ENCODE measurements at places on chromosomes 6 and 20.
A peak's percentile ranks its signal among the peaks of the same experiment; 100 is the strongest.

- no peak for DNase-seq
Measured at GRCh38 chr6:125867483-125867942, 76.8 kb downstream of the NCOA7 start.

- no peak for DNase-seq
Measured at GRCh38 chr20:62065674-62066338, at the start of gene TAF4. TAF4 (minus strand) TSS chr20:62065881; CDS start chr20:62065810, 71 bp downstream.

DNA sequence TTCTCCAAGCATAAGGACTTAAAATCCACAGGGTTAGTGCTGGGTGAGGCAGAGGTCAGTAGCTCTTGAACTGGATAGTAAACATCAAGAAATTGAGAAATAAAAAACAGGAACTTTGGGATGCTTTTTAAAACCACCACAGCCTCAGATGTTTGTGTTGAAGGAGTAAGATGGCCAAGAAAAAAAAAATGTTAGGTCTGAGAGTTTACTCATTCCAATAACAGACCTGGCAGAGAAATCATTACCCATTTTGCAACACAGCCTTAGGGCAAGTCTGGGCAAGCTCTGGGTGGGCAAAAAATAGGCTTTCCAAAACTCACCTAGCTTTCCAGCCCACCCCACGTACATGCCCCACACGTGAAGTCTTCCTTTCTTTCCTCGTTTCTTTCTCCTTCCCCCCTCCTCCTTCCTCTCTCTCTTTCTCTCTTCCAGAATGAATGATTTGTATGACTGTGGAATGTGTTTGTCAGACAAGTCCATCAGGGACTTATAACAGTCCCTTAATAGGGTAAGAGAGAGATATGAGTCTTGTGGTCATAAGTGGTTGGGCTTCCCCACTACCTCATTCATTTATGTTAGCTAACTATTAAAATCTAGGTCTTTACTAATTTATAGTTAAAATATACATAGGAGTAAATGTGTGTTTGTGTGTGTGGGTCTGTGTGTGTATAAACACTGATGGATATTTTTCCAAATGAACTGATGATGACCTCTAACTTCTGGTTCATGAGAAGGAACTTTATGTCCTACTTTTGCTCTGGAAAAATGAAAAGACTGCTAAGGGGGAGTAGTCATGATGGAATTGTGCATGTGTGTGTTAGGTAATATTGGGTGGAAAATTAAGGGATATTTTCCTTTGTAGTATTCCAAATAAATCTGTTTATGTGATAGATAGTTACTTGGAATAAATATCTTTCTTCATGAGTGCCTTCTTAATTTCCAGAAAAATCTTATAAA lies 18.0 kb upstream of the DSE start:
- no peak for DNase-seq

GRCh38 chr6:101398716-101399615 lies 5.5 kb downstream of the GRIK2 start:
- peak; percentile 35 for DNase-seq

- no peak for DNase-seq
Measured at GRCh38 chr6:84086056-84086455, 52.5 kb downstream of the MRAP2 start.

GRCh38 chr20:33061658-33062028 lies 7.9 kb downstream of the BPIFB3 start:
- no peak for DNase-seq

- DNase-seq, result no peak
Measured at GRCh38 chr6:78530208-78530607, 337.1 kb upstream of the IRAK1BP1 start.

DNA sequence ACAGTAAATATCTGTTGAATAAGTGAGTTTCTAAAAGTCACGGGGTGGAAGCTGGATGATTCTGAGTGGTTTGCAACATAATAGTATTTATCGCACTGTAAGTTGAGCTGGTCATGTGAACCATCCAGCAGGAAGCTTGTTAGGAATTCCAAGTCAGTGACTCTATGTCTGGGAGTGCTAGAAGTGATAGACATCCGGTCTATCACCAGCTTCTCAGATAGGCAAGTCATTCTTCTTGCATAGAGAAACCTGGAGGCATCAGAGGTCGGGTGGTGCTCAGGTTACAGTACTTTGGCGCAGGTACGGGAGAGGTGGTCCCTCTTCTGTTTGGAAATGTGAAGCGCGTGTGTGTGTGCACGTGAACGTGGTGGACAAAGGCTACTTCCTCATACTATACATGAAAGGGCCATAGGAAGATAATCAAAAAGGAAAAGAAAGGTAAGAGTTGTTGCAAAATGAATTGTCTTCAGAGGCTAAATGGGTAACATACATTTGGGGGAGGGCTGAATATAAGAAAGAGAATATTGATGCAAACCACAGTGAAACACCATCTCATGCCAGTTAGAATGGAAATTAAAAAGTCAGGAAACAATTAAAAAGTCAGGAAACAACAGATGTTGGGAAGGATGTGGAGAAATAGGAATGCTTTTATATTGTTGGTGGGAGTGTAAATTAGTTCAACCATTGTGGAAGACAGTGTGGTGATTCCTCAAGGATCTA lies 299.3 kb upstream of the ZFP64 start:
- no peak for DNase-seq

- no peak for DNase-seq
Measured at GRCh38 chr20:967796-968742, 34.0 kb downstream of the RSPO4 start.

- DNase-seq, result no peak
Measured at GRCh38 chr6:40912158-40912946, 126.7 kb downstream of the UNC5CL start.

GRCh38 chr6:73857341-73857890 lies 161.4 kb downstream of the CD109 start:
- no peak for DNase-seq

GRCh38 chr20:13105864-13106457 lies 97.2 kb downstream of the SPTLC3 start:
- no peak for DNase-seq

- no peak for DNase-seq
Measured at GRCh38 chr6:24520929-24521546, 26.3 kb downstream of the ALDH5A1 start.

GRCh38 chr20:32898729-32899128 lies 40.0 kb downstream of the EFCAB8 start:
- DNase-seq, result no peak

GRCh38 chr6:168559574-168560098 lies 118.7 kb downstream of the SMOC2 start:
- DNase-seq, result no peak

GRCh38 chr6:119856136-119856535 lies 506.6 kb upstream of the MAN1A1 start:
- no peak for DNase-seq

GRCh38 chr20:15022921-15023320 lies 685.5 kb upstream of the FLRT3 start:
- DNase-seq, result no peak

GRCh38 chr6:164078532-164079274 lies 664.2 kb downstream of the QKI start:
- no peak for DNase-seq

GRCh38 chr6:20712011-20712410 lies 177.8 kb downstream of the CDKAL1 start:
- DNase-seq, result no peak

GRCh38 chr6:63346217-63346835 lies 26.5 kb upstream of the LGSN start:
- no peak for DNase-seq

GRCh38 chr6:122007339-122007738 lies 392.1 kb upstream of the HSF2 start:
- DNase-seq, result no peak

DNA sequence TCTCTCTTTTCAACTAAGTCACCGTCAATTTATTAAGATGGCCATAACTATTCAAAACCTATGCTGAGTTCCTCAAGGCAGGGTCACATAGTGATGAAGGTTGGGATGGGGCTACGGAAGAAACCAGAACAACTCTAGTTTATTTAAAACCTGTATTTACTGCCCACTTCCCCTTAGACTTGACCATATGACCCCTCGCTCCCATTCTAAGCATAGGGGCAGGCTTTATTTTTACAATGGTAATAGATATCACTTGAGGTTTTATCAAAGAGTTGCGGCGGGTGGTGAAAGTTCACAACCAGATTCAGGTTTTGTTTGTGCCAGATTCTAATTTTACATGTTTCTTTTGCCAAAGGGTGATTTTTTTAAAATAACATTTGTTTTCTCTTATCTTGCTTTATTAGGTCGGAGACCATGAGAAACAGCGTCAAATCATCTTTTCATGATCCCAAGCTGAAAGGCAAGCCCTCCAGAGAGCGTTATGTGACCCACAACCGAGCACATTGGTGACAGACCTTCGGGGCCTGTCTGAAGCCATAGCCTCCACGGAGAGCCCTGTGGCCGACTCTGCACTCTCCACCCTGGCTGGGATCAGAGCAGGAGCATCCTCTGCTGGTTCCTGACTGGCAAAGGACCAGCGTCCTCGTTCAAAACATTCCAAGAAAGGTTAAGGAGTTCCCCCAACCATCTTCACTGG lies 5.5 kb downstream of the EDN1 start:
- DNase-seq, result no peak

- DNase-seq, result no peak
Measured at GRCh38 chr20:9440892-9441291, 73.5 kb upstream of the LAMP5 start.

DNA sequence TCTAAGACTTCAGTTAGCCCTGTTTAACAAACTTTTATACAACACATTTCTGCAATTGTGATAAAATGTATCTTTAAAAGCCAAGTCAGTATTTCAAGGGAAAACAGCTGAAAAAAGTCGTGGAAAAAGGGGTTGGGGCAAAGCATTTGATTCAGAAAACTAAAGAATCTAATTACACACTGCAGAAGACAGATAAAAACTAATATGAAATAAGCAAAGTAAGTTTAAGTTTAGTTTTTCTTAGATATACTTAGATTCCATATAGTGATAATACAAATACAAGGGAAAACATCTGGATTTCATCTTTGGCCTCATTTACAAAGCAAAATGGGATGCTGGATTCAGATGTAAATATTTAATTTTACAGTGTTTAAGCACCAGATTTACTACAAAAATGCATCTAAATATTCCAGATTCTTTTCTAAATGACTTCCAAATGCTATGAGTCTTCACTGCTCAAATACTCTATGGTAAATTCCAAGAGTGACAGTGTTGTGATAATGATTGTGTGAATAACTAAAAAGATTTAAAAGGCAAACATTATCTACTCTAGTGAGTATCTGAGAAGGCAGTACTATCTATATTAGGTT lies 1.5 kb upstream of the ADNP start:
- no peak for DNase-seq

DNA sequence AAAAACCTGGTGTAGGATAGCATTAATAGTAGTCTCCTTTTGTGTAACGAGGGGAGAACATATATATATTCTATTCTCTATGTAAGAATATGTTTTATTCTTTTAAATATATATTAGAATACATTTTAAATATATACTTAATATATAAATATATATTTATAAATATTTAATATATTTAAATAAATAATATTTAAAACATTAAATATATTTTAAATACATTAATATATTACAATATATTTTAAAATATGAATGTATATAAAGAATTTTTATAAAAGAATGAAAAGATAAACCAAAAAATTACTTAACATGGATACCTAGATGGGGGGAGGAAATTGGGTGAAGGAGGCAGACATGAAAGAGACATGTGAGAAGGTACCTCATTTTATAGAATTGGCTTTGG lies 53.0 kb upstream of the ZNF831 start:
- DNase-seq, result no peak

GRCh38 chr6:150940941-150941340 lies 75.4 kb downstream of the MTHFD1L start:
- no peak for DNase-seq

DNA sequence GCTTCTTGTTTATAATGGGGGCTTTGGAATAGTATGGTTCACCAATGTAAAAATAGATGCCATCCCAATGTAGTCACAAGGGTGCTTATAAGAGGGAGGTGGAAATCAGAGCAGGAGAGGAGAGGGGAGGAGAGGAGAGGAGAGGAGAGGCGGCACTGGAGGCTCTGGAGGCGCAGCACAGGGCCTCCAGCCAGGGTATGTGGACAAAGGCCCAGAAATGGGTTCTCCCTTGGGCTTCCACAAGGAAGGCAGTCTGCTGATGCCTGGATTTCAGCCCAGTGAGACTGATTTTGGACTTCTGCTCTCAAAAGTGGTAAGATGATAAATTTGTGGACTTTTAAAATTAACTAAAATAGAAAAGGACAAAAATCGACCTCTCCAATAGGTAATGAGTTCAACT lies 116.8 kb downstream of the RNASET2 start:
- DNase-seq, result no peak

GRCh38 chr6:33785778-33786177 lies 3.2 kb downstream of the LEMD2 start:
- no peak for DNase-seq

- no peak for DNase-seq
Measured at GRCh38 chr6:46305833-46306232, 135.1 kb upstream of the ENPP5 start.

GRCh38 chr6:33642897-33643296 lies 21.8 kb downstream of the ITPR3 start:
- no peak for DNase-seq

DNA sequence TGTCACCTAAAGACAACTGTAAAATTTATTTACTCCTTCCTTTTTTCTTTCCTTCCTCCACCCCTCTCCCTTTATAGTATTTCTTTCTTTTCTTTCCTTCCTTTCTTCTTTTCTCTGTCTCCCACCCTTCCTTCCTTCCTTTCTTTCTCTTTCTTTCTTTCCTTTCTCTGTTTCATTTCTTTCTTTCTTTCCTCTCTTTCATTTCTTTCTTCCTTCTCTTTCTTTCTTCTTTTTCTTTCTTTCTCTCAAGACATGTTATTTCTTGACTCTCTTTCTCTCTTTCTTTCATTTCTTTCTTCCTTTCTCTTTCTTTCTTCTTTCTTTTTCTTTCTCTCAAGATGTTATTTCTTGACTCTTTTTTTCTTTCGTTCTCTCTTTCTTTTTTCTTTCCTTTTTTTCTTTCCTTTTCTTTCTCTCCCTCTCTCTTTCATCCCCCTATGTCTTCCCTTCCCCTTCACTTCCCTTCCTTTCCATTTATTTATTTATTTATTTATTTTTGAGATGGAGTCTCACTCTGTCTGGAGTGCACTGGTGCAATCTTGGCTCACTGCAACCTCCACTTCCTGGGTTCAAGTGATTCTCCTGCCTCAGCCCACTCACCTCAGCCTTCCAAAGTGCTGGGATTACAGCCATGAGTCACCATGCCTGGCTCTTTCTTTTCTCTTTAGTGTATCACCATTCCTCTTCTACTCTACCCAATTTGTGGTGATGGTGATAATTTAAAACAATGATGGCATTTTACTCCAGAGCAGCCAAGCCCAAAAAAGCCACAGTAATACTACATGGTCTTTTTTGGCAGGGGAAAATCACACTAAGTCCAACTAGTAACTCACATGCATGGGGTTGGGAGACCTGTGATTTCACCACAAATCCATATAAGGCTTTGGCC lies 188.2 kb downstream of the ADGRG6 start:
- no peak for DNase-seq
